ENCODE measurements at places on chromosomes 1 and 21.

DNA sequence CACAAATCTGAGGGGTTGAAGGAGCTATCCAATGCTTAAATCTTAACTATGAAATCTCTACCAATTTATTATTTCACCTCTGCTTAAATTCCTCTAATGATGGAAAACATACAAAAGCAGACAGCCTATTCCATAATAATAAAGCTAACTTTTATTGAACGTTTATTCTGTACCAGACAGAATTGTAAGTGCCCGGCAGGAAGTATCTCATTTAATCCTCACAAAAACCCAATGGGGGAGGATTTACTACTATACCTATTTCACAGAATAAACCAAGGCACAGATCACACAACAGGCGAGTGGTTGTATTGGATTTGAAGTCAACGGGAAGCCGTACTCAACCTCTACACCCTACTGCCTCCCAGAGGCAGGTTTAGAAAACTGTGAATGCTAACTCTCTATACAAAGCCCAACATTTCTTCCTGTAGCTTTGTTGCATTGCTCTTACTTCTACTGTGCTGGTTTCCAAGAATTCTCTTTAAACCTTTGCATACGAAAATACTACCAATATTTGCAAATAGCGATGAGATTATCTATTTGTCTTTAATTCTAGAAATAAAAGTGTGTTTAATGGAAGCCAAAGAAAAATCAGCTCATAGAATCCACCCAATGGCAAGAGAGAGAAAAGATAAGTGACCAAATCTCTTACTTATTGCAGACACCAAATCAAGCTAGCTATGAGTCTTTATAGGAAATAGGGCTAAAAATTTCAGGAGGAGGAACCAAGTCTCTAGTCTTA is 33.5 kb upstream of the C1orf53 start:
- no peak for DNase-seq

DNA sequence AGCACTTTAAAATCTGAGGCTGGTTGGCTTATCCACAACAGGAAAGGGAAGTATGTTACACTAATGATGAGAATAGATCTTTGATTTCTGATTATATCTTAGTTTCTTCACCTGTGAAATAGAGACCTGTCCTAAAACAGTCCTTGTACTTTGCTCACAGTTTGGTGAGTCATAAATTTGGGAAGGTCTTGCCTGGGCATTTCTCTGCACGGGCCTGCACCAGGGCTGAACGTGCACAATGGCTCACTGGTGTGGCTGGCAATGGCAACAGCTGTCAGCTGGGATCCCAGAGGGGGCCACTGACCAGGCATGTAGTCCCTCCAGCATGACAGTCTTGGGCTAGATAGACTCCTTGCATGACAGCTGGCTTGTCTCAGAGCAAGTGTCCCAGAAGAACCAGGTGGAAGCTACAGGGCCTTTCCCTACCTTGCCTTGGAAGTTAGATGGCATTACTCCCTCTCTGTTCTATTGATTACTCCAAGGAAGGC is 367.4 kb downstream of the DISC1 start:
- DNase-seq = no peak

DNA sequence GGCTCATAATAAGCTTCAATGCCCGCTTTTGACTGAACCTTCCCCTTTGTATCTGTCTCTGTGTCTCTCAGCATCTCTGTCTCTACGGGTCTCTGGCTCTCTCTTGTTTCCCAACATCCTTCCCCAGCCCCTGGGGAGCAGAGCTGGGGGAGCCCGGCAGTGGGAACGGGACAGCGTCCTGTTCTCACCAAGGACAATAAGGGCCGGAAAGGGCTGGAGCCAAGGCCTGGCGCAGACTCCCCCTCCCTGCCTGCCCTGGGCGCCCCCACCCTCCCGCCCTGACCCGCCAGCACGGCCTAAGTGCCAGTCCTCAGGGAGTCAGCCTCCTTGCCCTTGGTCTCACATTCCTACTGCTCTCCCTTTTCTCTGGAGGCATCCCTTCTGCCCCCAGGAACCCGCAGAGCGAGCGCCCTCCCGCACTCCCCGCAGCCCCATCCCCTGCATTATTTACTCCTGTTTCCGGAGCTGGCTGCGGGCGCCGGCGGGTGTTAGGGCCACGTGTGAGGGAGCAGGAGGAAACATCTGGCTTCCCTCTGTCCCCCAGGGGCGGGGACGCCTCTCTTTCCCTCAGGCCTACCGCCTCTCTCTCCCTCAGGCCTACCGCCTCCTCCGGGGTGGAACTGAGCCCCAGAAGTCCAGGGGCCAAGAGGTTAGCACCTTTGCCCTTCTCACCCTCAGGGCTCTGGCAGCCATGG is 6.5 kb downstream of the KRTCAP2 start:
- DNase-seq = no peak

GRCh38 chr1:231571904-231572303 is 43.4 kb downstream of the TSNAX start:
- DNase-seq = no peak

GRCh38 chr1:156460525-156460924 is 40.0 kb downstream of the MEF2D start:
- no peak for DNase-seq

DNA sequence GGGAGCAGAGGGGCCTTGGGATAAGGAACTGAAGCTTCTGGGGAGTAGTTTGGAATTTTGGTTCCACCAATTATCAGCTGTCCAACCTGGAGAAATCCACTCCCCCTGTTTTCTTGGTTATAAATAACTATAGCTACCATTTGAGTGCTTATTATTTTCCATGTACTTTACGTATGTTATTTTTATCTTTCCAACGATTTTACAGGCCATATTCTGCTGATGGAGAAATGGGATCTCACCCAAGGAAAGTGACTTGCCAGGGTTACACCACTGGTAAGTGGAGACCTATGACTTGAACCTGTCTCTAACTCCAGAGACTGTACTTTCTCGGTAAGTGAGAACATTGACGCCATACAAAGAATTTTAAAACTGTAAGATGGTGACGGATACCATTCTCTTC is 49.0 kb upstream of the CD34 start:
- DNase-seq = no peak

DNA sequence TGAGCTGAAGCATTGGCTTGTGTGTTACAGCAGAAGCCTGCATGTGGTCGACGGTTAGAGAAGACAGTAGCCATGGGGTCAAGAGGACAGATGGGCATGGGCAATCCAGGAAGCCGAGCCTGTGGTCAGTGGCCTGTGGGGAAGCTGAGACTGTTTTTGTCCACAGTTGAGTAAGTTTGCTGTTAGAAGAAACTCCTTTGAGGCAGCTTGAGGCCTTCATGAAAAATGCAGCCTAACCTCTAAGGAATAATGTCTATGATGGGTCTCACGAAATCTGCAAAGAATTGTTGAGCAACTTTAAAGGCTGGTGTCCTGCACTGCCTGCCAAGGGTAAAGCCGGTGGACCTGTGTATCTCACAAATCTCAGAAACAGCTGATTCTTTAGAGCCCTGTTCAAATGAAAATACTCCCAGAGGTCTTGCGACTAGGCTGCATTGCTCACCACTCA is 322.4 kb downstream of the SETD4 start:
- no peak for DNase-seq
